Suppressor macrophage treated with lipopolysaccharide for 4 hours (primary cell): ENCODE measurements at places on chromosomes 7 and 10.

DNA sequence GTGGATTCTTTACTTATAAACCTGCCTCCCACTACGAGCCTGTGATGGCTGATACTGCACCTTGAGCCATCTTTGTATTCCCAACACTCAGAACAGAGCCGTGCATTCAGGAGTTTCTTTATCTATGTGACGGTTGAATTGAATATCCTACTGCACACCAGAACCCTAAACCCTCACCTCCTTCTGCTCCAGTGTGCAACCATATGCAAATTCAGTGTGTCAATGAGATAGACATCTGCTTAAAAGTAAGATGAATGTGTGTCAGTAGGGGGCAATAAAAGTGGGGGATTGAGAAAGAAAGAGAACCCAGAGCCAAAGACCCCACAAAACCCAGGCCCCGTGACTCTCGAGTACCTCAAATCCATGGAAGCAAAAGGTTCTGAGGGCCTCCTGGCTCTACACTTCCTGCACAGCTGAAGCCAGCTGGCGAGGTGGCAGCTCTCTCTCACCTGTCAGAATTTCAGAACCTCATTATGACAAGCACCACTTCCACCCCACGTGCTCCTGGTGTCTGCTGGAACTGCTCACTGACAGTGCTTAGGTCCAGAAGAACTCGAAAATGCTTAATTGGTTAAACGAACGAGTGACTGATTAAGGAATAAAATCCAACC, 143.3 kb upstream of the GPR26 start:
- no peak for DNase-seq

DNA sequence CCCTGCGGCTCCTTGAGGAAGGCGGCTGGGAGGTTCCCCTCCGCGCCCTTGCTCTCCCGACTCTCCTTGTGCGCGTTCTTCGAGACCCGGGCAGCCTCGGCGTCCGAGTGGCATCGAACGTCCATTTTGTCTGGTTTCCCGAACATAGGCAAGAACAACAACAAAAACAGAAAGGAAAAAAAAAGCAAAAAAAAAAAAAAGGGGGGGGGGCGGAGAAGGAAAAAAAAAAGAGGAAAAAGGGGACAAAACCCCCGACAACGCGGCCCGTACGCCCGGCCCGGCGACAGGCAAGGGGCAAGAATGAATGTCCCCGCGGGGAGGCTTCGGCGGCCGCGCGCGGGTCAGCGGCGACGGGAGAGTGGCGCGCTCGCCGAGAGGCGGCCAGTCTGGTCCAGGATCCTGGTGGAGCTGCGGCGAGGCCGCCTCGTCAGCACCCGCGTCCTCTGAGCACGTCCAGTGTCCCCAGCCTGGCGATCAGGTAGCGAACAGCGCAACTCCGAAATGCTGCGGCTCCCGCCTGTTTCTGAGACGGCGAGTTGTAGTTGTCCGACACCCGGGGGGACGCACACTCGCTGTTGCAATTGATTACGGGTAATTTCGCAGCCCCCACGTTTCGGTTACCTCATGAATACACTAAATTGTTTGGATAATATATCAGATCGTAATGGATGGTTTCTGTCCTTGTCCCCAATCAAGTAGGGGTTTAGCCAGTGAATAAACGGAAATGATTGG, at the start of gene VAX1:
TSS of gene VAX1 (minus strand) at position 360 of the 732 bp plus-strand sequence. CDS start at position 146, 214 bp downstream.
- no peak for DNase-seq

- no peak for DNase-seq
These were observed 9.2 kb downstream of the ZNF488 start for GRCh38 chr10:47374611-47375536.

GRCh38 chr10:110392868-110393740, 88.4 kb upstream of the SMNDC1 start:
- peak; percentile 78 for DNase-seq

DNA sequence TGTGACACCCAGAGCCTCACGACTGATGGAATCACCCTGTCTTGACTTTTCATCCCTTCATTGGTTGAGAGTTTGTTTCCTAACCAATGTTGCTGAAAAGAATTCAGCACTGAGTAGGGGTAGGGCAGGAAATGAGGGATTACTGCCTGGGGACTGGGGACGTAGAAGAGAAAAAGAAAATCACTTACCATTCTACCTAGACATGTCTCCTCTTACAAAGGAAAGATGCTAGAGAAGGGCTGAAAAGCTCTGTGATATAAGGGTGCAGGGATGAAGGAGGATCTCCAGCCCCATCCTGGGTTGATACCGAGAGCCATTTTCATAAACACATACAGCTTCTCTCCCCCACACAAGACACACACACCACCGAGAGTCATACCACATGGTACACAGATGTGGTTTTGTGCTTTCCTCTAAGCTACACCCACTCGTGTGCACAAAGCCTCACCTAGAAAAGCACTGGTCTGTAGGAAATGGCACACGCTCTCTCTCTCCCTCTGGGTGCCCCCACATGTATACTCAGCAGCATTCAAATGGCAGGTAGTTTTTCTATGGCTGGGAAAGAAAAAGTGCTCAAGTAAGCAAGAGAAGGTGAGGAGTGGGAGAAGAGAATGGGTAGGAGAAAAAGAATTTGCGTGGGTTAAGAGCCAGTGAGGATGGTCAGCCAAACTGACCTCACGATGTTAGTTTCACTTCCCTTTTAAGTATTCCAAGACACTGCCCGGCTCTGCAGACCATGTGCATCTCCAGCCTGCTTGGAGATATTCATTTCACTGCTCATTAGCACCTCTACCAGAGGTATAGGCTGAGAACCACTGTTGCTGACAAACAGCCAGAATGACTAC, 85.8 kb downstream of the CALD1 start:
- DNase-seq: peak; percentile 48

- peak; percentile 75 for DNase-seq
These were observed 81.8 kb downstream of the PTPN20 start for GRCh38 chr10:46992803-46993561.

DNA sequence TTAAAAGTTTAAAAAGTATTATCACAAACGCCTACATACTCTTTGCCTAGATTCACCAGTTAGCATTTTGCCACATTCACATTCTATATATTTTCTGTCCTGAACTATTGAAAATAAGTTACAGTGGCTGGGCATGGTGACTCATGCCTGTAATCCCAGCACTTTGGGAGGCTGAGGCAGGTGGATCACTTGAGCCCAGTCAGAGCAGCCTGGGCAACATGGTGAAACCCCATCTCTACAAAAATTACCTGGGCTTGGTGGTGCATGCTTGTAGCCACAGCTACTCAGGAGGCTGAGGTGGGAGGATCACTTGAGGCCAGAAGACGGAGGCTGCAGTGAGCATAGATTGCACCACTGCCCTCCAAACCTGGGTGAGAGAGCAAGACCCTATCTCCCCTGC, 5.3 kb downstream of the ARPC1A start:
- no peak for DNase-seq

GRCh38 chr7:103990991-103991390, 1.5 kb upstream of the RELN start:
- no peak for DNase-seq

DNA sequence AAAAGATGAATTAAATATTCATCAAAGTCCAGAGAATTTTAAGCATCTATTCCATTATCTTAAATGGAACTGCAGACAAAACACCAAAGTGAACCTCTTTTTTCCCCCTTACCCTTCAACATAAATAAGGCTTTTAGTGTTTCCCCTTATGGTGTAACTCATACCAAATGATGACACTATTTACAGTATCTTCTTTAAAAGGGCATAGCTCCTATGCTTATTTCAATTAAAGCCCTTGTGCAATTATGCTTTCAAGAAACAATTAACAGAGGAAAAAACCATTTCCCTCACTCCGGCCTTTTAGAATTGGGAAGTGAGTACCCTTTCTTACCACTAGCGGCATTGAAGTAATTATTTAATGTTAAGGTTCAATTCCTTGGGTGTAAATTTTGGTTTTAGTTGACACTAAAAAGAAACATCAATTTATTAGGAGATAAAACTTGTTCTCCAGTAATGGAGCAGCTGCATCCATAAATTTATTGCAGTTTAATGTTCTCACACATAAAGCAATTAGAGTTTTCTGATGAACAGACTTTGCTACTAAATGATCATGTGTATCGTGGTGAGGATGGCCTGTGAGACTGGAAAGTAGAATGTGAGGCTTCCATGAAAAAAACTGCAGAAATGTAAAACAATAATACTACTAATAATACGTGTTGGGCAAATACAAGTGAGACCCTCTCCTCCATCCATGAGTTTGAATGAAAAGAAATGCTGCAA, 661.3 kb downstream of the PARD3 start:
- no peak for DNase-seq

GRCh38 chr7:93623816-93624215, 49.3 kb upstream of the CALCR start:
- DNase-seq: no peak

DNA sequence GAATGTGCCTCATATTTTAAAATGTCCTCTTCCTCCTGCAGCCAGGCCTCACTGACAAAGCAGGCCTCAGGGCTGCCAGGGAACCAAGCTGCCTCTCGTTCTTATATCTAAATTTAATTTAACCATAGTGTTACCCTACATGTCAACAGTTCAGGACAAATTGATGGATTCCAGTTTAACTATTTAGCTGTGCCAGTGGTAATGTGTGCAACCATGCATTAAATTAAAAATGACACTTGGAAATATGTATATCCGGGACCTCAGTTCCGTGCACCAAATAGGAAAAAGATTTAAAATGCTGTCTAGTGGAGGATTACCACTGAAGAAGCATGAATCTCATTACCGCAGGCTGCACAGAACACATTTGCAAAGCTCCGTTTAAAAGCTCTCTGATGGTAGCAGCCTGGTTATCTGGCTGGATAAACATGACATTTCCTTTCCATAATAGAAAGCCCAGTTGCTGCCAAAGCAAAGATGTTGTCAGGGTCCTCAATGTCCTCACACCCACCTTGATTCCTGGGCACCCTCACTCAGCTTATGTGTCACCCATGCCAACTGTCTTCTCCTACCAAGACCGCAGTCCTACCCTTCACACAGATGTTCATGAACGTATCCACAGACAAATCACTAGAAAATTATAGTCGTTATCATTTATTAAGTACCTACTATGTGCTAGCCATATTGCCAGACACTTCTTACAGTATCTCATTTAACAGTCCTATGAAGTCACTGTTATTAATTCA, 73.3 kb upstream of the FRMD4A start:
- no peak for DNase-seq

DNA sequence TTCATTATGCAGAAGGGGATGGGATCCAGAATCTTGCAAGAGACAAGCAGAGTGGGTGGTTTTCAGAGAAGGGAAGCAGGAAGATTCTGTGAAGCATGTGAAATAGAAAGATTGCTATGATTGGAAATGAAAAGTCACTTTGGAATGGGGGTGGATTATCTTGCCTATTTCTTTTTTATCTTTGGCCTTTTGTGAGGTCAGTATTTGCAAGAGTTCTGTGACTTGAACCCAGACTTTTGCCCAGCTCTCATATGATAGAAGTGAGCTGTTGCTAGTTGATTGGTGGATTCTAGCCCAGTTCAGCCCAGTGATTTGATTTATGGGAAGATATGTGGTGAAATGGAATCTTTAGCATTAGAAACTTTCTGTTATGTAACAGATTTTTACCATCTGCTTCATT, 17.1 kb downstream of the ENTPD7 start:
- peak; percentile 77 for DNase-seq

DNA sequence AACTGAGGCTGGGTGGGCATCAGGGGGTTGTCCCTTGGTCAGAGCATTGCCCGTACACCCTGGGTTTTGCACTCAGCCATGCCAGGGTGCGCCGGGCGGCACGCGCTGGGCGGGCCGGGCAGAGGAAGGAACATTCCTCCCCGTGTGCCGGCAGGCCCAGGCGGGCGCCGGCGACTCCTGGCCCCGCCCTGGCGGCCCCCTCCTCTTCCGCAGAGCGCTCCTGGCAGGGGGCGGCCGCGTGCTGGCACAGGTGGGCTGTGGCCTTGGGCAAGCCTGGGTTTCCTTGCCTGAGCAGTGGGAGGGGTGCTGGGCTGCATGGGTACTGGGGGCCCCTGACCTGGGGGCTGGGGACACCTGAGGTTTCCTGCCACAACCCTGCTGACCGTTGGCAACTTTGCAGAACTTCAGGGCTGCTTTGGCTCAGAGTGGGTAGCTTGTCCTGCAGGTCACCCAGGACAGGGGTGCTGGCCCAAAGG, 3.9 kb downstream of the LFNG start:
- no peak for DNase-seq

DNA sequence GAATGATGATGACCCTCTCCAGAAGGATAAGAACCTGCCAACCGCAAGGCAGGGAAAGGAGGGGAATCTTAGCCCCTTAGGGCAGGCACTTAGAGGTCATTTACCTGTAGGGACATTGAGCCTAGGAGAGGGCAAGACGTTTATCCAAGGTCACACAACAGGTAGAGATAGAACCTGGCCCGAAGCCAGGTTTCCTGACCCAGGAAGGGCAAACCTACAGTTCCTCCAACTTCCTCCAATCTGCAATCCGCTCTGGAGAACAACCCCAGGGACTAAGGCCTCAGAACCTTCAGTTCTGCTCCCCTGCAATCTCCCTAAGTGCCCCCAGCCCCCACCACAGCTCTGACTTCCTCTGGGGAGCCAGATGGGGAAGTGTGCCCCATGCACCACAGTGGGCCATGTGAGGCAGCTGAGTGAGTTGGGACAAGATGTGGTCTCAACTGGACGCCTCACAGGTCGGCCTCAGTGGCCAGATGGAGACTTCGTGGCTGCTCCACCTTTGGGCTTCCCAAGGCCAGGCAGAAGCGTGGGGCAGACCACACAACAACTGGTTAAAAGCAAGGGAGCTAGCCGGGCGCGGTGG, 1.4 kb upstream of the PSAP start:
- peak; percentile 70 for DNase-seq

GRCh38 chr10:60008816-60009215, 102.5 kb upstream of the CCDC6 start:
- DNase-seq: no peak

GRCh38 chr7:122137251-122138077, 6.6 kb downstream of the AASS start:
- no peak for DNase-seq

DNA sequence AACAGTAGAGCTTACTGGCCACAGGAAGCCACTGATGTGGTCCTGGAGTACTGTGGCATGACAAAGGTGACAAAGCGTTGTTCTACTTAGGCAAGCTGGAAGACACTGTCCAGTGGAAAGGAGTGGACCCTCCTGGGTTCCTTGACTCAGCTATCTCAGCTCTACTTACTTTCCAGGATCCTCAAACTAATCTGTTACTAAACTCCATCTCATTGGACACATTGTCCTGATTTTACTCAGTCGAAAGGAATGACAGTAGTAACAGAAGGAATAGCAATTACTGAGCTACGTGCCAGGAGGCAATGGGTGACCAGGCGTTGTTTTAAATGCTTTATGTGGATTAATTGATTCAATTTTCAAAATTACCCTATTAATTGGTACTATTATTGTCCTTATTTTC, 41.6 kb downstream of the ABLIM1 start:
- DNase-seq: no peak

- no peak for DNase-seq
These were observed 32.0 kb downstream of the ANTXRL start for GRCh38 chr10:46318799-46319198.
